ENCODE measurements at places on chromosomes 3 and 15.

GRCh38 chr3:20056725-20057611, 16.7 kb downstream of the KAT2B start:
- no peak for DNase-seq

DNA sequence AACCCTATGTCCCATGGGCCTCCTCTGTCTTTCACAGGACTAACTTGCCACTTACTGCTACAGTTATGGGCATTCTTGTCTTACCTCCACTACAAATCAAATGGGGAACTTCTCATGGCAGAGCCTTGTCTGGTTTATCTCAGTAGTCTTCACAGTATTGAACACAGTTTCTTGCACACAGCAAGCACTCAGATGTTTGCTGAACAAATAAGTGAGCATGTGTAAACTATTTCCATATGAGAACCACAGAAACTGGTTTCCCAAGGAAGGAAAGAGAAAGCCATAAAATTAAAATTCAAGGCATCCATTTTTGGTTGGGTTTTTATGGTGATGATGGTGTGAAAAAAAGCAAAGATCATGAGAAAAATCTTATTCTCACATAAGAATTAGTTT, 189.2 kb downstream of the MEX3B start:
- DNase-seq, result no peak

DNA sequence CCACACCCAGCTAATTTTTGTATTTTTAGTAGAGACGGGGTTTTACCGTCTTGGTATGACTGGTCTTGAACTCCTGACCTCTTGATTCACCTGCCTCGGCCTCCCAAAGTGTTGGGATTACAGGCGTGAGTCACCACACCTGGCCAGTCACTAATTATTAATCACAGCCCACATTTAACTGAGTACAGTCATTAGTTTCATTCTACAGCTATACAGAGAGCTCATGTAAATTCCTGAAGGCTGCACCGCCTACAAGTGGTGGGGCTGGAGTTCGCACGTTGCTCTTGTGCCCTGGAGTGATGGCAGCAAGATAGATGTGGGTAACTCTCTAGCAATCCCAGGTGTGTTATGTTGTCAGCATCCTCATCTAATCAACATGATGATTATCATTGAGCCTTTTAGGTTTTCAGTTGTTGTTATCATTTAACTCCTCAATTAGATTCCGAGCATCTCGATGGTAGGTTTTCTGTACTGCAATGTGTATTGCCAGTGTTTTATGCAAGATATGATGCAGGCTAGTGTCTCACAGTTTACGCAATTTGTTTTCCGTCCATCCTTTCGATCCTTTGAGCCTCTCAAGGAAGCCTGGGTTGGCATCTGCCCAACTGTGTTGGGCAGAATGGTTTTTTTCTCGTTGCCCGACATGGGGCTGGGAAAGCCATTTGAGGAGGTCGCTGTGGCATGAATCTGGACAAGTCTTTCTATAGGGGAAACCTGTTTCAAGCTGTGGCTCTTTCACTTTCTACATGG, 216.3 kb downstream of the LPP start:
- no peak for DNase-seq

- no peak for DNase-seq
Observed at GRCh38 chr3:42705058-42705767, 2.6 kb upstream of the HHATL start.

DNA sequence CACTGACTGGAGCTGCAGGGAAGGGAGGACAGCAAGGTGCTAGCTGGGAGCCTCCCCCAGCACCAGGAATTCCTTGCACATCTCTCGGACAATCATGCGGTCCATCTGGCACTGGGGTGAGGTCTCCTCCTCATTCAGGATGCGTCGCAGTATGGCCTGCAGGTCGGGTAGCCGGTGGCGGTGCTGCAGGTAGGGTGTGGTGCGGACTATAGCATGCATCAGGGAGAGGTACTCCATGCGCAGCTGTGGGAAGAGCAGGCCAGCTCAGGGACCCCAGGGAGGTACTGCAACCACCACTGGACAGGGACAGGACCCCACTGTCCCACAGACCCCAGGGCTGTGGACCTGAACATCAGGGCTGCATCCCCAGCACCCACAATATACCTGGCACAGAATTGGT, 11.2 kb downstream of the NCKIPSD start:
- DNase-seq, result no peak

GRCh38 chr3:184241447-184242296, 7.1 kb downstream of the ALG3 start:
- DNase-seq, result no peak

GRCh38 chr3:15633766-15634598, 32.4 kb downstream of the BTD start:
- DNase-seq, result no peak

GRCh38 chr3:15726881-15727280, 70.9 kb downstream of the ANKRD28 start:
- DNase-seq, result no peak

DNA sequence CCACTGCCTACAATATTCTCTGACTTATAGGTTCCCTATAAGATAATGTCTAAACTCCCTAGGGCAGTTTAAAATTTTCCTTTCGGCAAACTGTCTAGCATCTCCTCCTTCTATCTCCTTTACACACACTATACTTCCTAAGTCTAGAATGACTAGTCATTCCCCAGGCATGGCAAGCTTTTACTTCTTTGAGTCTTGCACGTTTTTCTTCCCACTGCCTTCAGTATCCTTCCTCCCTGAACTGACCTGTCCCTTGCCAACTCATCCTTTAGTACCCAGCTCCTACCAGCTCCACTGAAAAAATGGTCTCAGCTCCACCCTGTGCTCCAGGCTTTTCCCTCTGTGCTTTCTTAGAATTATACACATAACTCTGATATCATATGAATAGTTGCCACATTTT, 93.8 kb upstream of the KBTBD8 start:
- DNase-seq, result no peak

- peak; percentile 63 for DNase-seq
Observed at GRCh38 chr15:90101130-90101968, 919 bp downstream of the IDH2 start.

GRCh38 chr3:165459924-165460835, 264.0 kb upstream of the SLITRK3 start:
- no peak for DNase-seq
